ENCODE measurements at places on chromosomes 4 and X.

GRCh38 chr4:6250235-6250983 is 19.2 kb upstream of the WFS1 start:
- DNase-seq: peak; percentile 48

DNA sequence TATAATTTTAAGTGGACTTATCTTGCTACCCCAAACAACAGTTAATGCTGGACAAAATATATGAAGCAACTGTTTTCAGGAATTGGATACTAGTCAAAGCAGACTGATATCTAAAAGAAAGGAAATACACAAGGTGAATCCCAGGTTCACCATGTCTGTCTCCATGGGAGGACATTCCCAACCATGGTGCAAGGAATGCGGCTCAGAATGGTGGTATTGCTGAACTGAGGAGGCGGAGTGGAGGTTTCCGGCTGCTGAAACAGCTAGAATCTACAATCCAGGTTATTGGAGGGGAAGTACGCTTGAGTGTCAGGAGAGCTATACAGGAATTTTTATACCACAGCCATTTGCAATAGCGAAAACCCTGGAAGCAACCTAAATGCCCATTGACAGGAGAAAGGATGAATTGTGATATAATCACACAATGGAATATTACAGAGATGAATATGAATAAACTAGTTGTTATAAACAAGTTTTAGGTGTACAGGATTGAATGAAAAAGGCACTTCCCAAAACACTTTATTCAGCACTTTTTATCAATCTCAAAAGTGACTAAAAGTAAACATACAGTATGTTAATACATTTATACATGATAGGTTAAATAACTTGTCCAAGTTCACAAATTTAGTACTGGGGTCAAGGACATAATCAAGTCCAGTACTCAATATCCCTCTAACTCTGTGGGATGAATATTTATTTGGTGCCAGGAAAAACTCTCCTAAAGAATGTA is 9.0 kb downstream of the HMGB2 start:
- no peak for DNase-seq

- no peak for DNase-seq
Measured at GRCh38 chr4:76799718-76800117, 98.2 kb downstream of the SOWAHB start.

- no peak for DNase-seq
Measured at GRCh38 chr4:151029537-151029936, 14.5 kb upstream of the LRBA start.

DNA sequence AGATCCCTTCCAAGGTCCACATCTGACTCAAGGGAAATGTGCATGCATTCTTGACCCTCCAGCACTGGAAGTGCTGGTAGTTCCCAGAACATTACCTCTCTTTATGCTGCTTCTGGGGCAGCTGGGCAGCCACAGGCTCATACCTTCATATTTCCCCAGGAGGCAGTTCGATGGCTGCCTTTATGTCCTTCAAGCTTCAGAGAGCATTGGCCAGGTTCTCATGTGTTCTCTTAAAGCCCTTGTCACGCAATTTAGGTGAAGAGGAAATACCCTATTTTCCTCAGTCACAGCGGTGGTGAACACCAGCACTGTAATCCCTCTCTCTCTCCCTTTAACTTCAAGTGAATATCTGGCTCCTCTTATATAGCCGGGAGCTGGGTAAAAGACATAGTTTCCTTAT is 134.3 kb downstream of the MID1IP1 start:
- DNase-seq: no peak

- peak; percentile 54 for DNase-seq
Measured at GRCh38 chr4:4860600-4861389, 1.3 kb downstream of the MSX1 start.

GRCh38 chr4:108850219-108850649 is 87.4 kb upstream of the ETNPPL start:
- DNase-seq: no peak

GRCh38 chr4:156718226-156718625 is 253.4 kb downstream of the PDGFC start:
- no peak for DNase-seq

- no peak for DNase-seq
Measured at GRCh38 chrX:17072721-17073230, 126.3 kb downstream of the REPS2 start.

DNA sequence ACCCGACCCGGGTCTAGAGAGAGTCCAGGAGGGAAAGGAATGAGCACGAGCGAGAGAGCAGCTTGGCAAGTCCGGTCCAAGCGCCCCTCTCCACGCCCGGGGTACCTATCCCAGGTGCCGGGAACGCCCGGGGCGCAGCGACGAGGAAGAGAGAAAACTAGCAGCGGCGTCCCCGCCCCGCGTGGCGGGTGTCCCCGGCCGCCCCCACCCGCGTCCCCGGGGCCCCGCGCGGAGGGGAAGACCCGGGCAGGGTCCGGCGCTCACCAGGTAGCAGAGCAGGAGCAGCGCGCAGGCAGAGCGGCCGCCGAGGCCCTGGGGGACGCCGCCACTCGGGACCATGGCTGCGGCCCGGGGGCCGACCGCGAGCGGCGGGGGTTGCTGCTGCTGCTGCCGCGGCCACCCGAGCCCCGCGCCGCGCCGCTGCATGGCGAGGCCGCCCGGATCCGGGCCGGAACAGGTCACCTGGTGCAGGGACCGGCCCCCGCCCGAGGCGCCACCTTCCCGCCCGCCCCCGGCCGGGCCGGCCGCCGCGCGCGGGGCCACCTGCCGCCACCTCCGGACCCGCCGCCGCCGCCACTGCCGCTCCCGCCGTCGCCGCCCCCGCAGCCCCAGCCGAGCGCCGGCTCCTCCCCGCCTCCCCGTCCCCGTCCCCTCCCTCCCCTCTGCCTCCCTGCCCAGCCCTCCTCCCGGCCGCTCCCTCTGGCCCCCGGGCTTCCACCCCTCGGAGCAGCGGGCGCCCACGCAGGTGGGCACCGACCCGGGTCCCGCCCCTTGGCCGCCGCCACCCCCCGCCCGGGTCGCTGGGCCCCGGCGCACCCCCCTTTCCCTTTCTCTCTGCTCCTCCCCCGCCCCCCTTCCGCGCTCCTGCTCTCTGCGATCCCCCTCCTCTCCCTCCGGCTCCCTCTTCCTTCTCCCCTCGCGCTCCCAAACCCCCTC is at the start of gene SEL1L3:
SEL1L3 (minus strand) TSS at position 578 of the 936 bp plus-strand sequence; CDS start at position 426, 152 bp downstream.
- DNase-seq: peak; percentile 6

- DNase-seq: no peak
Measured at GRCh38 chrX:124289443-124289842, 43.0 kb upstream of the TEX13D start.

GRCh38 chrX:54419559-54420302 is 20.5 kb upstream of the TSR2 start:
- no peak for DNase-seq

DNA sequence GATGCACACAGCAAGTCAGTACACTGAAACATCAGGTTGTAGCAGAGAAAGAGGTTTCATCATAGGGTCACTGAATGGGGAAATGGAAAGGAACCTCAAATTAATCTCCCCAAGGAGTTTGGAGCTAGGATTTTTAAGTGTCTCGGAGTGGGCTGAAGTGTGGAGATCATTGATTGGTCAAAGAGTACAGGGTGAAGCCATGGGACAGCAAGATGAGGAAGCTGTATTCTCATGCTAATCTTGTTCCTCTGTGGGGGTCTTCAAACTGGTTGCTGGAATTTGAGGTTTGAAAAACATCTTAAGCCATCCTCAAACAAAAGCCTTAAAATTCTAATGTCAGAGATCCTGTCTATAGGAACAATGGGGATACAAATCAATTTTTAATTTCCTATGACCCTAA is 78.8 kb upstream of the TEX13A start:
- no peak for DNase-seq

DNA sequence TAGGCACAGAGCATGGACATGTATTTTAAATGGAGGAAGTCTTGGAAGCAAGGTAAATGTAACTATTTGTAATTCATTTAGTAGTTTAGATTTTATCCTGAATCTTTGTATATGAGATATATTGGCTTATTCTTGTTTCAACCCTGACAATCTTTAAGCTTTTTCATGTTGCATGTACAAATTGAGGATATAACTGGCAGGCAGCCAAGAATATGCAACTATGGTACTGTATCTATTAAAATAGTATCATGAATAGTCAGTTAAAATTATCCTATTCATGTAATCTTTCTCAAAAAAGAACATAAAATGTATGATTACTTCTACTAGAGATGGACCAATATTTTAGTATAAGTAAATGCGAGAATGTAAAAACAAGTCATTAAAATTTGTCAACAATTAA is 1141.5 kb downstream of the PCDH18 start:
- DNase-seq: no peak

DNA sequence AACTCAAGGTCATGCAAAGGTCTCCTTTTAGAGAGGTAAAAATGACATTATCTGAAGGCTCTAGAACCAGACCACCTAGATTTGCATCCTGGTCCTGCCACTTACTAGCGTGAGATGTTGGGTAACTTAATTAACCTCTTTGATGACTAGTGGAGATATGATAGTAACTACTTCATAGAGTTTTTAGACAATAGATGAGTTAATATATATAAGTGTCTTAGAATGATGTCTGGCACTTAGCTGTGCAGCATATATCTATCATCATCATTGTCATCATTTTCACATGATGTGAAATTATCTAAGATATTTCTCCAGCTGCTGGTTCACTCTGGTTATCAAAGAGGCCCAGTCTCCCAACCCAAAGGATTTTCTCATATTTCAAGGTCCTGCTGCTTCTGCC is 126.1 kb upstream of the DCLK2 start:
- no peak for DNase-seq

GRCh38 chr4:182931691-182932345 is 14.6 kb upstream of the DCTD start:
- no peak for DNase-seq

DNA sequence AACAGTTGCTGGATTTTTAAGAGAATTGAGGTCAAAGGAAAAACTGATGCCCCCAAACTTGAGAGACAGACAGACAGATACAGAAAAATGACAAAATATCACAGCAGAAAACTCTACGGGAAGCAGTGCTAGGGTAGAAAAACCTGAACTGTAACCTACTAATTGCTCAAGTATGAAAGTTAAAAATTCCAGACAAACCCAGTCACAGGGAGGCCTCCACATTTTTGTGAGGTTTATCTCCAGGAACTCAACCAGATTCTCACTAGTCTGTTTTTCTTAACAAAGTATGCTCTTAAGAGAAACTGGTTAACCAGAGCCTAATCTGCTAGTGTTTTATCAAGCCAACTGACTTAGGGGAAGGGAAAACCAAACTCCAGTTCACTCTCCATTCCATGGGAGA is 19.9 kb upstream of the PPP3CA start:
- peak; percentile 63 for DNase-seq

GRCh38 chr4:103934178-103934789 is 214.5 kb upstream of the TACR3 start:
- DNase-seq: peak; percentile 29

GRCh38 chrX:41086627-41086932 is 1.3 kb downstream of the USP9X start:
- peak; percentile 39 for DNase-seq

DNA sequence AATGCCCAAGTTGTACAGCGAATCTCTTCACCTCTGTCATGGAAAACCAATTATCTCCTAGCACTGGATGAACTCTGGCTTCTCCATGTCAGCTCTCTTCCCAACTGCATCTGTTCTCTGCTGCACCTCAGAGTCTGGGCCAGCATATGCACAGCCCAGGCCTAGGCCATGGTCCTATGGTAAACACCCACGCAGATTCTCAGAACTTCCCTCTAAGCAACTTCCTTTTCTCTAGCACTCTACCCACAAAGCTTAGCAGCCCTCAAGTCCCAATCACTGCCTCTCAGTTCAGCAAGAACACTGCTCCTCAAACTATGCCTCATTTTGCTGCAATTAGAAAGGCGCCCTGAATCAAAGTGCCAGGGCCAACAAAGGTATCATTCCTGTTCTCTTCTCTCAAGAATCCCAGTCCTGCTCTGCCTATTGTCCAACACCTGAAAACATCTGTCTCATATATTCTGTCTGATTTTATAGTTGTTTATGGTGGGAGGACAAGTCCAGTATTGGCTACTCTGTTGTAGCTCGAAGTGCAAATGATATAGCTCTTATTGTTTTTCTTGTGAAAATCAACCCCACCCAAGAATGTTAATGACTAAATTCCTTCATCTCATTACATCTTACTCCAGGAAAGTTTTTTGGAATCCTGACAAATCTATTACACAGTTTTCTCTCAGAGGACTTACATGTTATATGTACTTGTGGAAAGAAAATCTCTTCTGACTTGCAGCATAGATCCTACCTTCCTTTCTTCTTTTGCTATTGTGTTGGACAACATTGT is 85.4 kb downstream of the DCHS2 start:
- no peak for DNase-seq

GRCh38 chrX:29145316-29145715 is 558.1 kb downstream of the IL1RAPL1 start:
- no peak for DNase-seq

DNA sequence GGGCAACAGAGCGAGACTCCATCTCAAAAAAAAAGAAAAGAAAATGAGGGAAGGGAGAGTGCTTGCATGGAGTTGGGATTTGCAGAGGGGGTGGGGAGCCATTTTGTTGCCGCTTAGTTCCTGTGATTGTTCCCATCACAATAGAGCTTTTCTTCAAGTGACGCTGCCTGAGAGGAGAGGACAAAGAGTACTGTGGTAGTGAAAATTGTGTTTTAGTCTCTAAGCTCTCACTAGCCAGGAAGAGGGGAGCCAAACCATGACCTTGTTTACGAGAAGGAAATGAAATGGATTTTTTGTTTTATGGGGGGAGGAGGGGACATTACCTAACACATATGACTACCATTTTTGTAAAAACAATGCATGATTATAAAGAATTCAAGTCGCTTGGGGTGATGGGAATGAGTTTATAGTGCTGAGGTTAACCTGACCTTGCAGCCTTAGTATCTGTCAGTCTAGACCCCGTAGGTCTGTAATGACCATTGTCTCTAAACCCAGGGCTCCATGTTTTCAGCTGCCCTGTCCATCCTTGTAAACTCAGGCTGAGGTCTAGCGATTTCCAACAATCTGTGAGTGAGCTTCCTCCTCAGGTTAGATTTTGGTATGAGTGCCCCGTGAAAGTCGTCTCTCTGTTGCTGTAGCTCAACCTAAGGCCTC is 18.8 kb downstream of the SRD5A3 start:
- no peak for DNase-seq

- no peak for DNase-seq
Measured at GRCh38 chr4:123776267-123776666, 379.7 kb downstream of the SPRY1 start.

Data from amniotic stem cell (primary cell).